ENCODE measurements at places on chromosomes 1 and 21.

GRCh38 chr1:200795156-200795555 lies 56.5 kb downstream of the CAMSAP2 start:
- DNase-seq: no peak

DNA sequence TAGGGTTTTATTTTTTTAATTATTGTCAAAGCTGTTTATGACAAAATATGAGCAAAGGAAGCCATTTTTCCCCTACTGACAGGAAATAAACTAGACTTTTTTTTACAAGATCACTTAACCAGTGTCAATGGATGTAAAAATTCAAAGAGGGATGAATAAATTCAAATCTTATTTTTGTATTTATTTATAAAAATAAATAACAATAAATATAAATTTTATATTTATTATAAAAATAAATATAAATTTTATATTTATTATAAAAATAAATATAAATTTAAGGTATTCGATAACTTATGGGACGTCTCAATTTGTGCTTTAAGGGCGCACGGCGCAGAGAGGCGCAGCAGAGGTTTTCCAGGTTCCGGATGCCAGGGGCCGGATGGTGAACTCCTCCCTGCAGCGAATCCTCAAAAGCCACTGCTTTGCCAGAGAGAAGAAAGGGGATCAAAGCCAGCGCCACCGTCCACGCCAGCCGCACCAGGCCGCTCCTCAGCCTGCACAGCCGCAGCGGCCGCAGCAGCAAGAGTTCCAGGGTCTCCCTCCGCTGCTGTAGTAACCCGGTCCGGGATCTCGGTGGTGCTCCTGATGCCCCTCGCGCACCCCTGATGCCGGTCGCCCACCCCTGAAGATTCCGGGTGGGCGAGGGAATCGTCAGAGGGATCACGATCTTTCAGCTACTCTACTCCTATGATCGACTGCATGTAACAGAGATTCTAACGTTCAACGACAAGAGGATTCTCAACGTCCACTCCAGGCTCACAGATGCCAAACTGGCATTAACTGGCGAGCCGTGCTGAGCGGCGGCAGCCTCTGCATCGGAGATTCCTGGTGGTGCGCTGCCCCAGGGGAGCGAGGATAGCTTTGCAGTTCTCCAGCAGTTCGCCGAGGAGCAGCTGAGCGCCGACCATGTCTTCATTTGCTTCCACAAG lies 28.5 kb upstream of the RLF start:
- no peak for DNase-seq

GRCh38 chr1:148362626-148363438 lies 120.3 kb downstream of the PPIAL4G start:
- no peak for DNase-seq

- no peak for DNase-seq
These were observed 89.0 kb upstream of the BCAR3 start for GRCh38 chr1:93770640-93771039.

GRCh38 chr21:35465741-35466140 lies 416.6 kb upstream of the RUNX1 start:
- no peak for DNase-seq

GRCh38 chr21:29360799-29361765 lies 62.4 kb downstream of the BACH1 start:
- no peak for DNase-seq

GRCh38 chr1:2983706-2984398 lies 37.4 kb upstream of the ACTRT2 start:
- DNase-seq: no peak

DNA sequence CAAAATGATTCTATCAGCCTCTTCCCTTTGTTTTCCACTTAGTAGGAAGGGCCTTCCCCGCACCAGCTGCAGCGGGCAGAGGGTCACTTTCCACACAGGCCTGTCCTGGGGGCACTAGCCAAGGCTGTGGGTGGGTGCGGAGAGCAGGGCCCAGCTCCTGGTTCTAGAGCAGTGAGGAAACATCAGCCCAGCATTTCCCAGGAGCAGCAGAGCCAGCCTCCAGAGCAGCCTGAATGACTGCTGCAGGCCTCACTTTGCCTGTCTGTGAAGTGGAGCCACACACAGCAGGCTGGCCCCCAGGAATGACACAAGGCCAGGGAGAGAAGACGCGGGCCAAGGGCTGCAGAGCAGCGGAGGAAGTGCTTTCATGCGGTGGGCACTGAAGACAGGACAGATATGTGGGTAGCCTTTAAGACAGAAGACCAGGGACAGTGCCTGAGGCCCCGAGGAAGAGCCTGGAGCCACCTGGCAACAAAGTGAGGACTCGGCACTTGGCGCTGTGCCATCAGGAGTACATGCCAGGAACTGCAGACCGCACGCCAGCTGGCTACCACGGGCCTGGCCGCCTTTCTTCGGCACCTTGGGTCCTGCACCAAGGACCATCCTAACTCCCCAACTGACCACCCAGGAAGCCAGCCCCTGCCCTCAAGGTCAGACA lies 42.0 kb downstream of the ACOT7 start:
- no peak for DNase-seq

- no peak for DNase-seq
These were observed at the start of gene SPTA1 for GRCh38 chr1:158686111-158687009. SPTA1 (minus strand) TSS chr1:158686715; CDS start chr1:158686517, 198 bp downstream.

- DNase-seq: no peak
These were observed 126.8 kb upstream of the COL6A1 start for GRCh38 chr21:45854690-45855247.

DNA sequence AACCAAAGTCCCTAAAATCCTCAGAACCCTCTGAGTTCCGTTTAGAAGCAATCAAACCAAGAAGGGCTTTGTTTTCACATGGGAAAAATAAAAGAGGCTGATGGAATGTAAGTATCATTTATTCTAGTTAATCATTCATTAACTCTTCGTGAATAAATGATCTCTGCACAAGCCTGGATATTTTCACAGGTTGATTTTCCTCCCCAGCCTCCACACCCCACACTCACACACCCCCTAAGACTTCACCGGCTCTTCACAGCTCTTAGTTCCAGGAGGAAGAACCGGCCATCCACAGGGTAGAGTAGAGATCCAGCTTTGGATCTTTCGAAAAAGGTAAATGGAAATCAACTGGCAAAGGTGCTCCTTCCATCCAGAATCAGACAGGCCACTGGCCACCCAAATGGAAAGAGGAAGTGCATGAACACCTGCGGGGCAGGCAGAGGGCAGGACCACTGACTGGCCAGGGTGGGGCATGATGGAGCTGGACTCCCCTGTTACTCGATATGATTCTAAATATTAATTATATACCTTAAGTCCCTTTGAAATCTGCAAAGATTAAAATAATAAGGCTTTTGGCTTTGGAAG lies 10.0 kb downstream of the C1orf198 start:
- DNase-seq: no peak

- no peak for DNase-seq
These were observed 42.0 kb downstream of the TBCE start for GRCh38 chr1:235409042-235409820.

DNA sequence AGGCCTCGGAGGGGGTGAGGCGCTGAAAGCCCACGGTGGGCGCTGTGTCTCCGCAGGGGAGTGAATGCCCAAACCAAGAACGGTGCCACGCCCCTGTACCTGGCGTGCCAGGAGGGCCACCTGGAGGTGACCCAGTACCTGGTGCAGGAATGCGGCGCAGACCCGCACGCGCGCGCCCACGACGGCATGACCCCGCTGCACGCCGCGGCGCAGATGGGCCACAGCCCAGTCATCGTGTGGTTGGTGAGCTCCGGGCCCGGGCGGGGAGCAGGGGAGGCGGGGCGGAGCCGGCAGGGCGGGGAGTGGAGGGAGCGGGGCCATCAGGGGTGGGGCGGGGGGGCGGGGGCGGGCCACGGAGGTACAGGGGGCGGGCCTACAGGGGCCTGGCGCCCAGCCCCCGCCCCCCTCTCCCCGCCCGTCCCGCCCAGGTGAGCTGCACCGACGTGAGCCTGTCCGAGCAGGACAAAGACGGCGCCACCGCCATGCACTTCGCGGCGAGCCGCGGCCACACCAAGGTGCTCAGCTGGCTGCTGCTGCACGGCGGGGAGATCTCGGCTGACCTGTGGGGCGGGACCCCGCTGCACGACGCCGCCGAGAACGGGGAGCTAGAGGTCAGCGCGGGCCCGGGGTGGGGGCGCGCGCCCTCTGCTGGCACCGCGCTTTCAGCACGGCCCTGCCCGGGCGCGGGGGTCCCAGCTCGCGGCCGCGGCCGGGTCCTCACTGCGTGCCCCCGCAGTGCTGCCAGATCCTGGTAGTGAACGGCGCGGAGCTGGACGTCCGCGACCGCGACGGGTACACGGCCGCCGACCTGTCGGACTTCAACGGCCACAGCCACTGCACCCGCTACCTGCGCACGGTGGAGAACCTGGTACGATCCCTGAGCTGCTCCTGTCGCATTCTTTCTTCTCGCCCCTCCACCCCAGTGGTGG lies 15.9 kb downstream of the ESPN start:
- no peak for DNase-seq

DNA sequence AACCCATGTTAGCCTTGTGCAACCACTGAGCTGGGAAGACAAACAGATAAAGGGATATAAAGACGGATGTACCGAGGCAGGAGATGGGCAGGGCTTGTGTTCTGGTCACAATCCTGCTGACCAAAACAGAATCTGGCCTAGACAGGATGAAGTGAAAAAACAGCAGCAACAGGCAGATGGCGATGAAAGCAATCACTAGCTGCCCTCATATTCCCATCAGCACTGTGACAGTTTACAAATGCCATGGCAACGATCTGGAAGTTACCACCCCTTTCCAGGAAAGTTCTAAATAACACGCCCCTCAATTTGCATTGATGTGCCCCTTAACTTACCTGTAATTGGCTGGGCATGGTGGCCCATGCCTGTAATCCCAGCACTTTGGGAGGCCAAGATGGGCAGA lies 40.6 kb upstream of the CD46 start:
- no peak for DNase-seq

- no peak for DNase-seq
These were observed 3.6 kb downstream of the RXRG start for GRCh38 chr1:165441166-165441880.

DNA sequence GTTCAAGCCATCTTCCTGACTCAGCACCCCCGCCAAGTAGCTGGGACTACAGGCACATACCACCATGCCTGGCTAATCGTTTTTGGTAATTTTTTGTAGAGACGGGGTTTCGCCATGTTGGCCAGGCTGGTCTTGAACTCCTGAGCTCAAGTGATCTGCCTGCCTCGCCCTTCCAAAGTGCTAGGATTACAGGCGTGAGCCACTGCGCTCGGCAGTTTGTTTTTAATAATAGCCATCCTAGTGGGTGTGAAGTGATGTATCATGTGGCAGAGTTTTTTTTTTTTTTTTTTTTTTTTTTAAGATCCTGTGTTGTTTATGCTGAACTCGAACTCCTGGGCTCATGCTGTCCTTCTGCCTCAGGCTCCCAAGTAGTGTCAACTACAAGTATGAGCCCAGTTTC lies 51.8 kb downstream of the SPEN start:
- no peak for DNase-seq

GRCh38 chr1:31689854-31690253 lies 14.0 kb downstream of the COL16A1 start:
- no peak for DNase-seq

DNA sequence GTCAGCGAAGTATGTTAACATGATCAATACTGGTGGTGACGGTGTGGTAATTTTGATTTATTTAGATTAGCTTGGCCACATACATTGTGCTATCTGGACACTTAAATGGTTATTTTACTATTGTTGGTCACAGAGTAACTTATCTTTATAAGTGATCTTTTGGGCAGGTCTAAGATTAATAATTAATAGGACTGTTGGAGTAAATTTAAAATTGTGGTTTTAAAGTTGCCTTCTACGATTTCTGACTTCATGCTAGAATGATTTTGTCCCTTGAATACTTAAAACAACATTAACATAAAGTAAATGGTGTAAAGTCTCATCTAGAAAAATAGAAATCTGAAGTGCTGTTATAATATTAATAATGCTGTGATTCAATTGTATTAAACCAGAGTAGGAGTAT lies 14.7 kb downstream of the SRRM1 start:
- no peak for DNase-seq

- no peak for DNase-seq
These were observed 188.6 kb downstream of the GREM2 start for GRCh38 chr1:240423246-240423924.

GRCh38 chr1:228120857-228121489 lies 11.9 kb upstream of the MRPL55 start:
- DNase-seq: no peak

- DNase-seq: no peak
These were observed 389.7 kb downstream of the NCAM2 start for GRCh38 chr21:21387916-21388315.

DNA sequence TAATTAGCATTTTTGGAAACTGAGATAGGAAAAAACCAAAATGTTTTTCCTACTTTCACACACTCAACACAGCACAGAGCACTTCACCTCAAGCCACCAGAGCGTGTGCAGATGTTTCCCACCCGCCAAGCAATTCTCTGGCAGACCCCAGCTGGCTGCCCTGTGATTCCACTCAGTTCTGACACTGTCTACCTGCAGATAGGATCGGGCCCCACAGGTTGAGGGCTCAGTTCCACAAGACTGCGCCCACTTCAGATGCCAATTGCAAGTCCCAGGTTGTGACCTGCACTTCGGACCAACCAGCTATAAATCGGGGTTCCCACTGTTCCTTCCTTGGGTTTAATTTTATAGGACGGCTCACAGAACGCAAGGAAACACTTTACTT lies 9.9 kb downstream of the KIAA1614 start:
- no peak for DNase-seq

DNA sequence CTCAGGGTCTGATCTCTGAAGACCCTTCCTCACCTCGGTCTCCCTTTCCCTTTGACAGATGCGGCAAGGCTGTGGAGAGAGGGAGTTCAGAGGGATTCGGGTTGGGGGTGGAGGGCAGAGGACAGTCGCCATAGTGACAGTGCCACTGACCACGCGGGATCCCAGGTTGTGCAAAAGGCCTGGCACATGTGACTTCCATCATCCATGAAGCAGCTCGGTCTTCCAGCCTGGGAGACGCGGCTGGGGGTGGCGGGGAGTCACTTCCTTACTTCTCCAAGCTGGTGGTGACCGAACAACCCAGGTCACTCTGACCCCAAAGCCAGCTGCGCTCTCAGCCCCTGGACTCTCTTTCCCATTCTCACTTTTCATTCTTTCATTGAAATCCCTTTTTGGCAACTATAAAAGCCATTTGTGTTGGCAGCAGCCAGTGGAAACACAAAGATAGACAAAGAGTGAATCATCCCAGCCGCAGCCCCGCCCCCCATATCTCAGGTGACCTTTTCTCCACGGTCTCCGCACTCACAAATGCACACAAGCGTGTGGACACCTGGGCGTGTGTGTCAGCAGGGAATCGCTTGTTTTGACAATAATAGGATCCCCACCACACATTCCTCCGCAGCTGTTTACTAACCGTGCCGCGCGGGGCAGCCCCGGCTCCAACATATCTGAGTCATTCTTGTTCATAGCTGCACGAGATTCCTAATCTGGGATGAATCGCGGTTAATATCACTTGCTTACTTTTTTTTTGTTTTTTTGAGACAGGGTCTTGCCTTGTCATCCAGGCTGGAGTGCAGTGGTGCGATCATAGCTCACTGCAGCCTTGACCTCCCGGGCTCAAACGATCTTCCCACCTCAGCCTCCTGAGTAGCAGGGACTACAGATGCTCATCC lies 68.3 kb downstream of the DHRS3 start:
- DNase-seq: no peak

GRCh38 chr1:63674865-63675419 lies 81.7 kb downstream of the PGM1 start:
- DNase-seq: no peak

GRCh38 chr1:29944253-29944905 lies 708.1 kb downstream of the PTPRU start:
- DNase-seq: no peak
